ENCODE measurements at places on chromosomes 1 and 21.

DNA sequence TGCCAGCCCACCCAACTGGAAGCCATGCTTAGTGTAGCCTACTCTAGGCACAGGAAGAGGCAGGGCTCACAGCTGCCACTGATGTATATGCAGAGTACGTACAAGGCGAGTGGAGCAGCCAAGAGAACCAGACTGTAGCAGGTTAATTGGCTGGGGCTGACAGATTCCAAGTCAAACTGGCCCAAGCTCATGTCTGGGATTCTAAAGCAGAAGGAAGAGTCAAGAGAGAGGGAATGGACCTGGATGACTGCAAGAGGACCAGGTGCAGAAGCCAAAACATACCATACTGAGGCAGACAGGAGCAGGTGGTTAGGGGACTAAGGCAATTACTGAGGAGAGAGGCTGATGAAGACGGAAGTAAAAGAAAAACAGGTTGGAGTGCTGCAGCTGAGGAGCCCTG, 51.3 kb upstream of the LRRN2 start:
- no peak for DNase-seq

GRCh38 chr1:153745417-153745816, 17.6 kb downstream of the INTS3 start:
- no peak for DNase-seq

- DNase-seq: no peak
Measured at GRCh38 chr1:225678545-225678944, 25.6 kb upstream of the ENAH start.

DNA sequence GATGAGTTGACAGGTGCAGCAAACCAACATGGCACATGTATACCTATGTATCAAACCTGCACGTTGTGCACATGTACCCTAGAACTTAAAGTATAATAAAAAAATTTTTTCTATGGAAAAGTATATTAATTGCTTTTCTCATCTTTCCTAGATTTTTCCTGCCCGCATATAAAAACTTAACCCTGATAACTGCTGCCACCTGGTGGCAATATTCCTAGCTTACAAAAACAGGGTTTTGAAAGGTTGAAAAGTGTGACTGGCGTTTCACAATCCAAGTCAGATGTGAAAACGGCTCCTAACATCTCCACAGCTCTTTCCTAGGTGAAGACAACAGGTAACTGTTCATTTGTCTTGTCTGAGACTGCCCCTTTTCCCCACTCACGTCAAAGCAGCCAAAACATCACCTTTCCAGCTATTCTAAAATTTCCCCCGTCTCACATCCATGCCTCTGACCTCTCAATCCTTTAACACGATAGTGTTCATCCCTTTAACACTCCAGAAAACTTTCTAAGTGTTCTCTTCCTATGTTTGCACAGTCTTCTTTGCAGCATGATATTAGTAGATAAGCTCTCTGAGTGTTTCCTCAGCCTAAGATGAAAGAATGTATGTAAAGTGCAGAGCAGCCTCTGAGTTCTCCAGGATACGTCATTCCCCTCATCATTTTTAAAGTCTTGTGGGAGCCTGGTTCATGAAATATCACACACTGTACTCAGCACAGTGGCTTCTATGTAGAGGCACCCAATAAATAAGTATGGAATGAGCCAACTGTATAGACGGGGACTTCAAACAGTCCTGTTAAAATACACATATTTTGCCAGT, 27.5 kb downstream of the OVGP1 start:
- peak; percentile 16 for DNase-seq

- no peak for DNase-seq
Measured at GRCh38 chr1:217369996-217370551, 260.8 kb downstream of the GPATCH2 start.

DNA sequence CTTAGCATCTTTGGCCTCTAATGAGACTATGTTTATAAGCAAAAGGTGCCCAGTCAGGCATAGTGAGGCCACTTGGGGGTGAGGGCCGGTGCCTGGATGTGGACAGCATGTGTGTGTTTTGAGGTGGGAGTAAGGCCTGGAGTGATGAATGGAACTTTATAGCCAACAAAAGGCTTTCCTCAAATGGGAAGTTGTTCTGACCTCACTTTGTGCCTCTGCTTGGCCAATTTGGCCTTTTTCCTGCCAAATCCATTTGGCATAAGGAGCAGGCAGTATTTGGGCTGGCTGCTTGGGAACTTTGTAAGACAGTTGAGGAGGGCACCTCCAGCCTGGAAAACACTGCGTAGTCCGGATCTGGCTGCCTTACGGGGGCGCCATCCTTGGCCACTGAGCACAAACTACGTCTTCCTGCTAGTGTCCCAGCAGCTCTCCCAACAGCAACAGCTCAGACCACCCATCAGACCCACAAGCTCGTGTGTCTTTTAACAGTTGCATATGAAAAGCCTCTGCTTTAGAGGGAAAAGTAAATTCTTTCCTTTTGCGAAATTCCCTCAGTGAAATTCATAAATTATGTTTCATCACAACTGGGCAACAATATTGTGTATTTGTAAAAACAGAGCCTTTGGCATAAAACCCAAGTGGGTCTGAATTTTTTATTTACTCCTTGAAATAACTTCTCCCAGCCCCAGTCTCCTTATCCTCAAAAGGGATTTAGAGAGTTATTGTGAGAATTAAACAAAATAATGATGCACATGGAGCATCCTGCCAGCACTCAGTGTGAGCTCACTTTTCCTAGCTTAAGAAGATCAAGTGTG, 322.9 kb downstream of the DISC1 start:
- DNase-seq: no peak

GRCh38 chr1:215101511-215101910, 19.0 kb downstream of the KCNK2 start:
- no peak for DNase-seq

- DNase-seq: no peak
Measured at GRCh38 chr1:94334764-94335163, 83.4 kb upstream of the ABCD3 start.

DNA sequence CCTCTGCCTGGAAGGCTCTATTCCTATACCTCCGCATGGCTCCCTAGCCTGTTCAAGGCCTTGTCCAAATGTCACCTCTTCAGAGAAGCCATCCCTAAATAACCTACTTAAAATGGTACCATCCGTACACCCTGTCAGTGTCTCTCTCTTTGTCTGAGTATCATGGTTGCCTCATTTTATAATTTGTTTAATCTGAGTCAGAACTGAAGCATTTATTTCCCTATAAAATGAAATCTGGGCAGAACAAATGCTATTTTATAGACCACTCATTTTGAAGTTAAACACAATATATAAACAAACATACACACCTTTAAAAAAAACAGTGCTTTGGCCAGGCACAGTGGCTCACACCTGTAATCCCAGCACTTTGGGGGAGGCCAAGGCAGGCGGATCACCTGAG, 30.2 kb downstream of the RERE start:
- no peak for DNase-seq

DNA sequence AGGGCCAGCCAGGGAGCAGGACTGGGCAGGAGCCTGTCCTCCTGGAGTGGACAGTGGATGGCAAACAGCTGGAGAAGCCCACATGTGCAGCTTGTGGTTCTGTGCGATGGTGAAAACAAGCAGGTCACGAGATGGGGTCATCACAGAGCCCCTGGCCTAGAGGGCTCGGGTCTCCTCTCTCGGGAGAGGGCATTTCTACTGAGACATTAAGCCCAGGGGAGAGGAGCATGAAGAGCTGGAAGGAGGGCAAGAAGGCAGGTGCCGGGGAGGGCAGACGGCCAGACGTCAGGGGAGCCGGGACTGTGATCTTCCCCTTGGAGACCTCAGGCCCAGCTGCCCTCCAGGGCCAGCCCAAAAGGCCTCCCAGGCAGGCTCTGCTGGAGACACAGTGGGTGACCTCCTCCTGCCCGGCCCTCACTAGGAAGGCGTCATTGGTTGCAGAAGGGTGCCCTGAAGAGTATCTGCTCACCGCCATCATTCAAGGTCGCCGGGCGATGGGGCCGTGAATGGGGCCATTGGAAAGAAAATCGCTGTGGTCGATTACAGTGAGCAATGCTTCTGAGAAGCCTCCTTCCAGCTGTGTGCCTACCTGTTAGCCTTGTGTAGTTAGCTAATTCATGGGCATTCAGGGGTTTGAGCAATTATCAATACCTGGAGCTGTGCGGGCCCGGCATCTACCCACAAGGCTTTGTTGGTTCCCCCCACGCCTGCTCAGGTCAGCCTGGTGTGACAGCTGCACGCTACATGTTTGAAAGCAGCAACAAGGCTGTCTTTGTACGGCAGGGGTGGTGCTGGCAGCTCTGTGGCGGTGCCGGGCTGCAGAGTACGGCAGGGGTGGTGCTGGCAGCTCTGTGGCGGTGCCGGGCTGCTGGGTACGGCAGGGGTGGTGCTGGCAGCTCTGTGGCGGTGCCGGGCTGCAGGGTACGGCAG, 72.3 kb upstream of the ACTRT2 start:
- no peak for DNase-seq

DNA sequence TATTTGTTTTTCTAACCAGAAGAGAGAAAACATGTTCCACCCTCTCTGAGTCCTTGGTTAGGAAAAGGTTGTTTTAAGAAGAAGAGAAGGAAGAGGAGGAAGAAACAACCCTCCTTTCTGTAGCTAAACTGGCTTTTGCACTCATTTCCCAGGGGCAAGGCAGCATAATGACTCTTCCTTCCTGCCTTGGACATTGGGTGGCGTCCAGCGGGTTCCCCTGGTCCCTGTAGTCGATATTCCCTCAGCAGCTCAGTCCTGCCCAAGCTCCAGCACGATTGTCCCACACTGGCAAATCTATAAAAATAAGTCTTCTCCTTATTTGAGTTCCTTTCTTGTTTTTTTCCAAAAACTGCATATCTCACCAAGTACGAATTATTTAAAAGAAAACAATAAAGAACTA, 81.2 kb downstream of the TEX35 start:
- DNase-seq: no peak

DNA sequence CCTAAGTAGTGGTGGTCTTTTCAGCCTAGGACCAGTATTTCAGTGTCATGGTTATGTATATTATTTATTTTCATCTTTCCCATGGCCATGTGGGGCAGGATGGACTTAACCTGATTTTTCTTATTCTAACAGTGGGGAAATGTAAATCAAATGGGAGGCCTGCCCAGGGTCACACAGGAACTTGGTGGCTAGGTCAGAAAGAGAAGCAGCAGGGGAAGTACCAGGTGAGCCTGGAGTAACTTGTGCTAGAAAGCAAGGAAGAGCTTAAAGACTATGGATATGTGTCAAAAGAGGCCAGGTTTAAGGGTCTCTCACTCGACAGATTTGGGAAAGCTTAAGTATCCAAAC, 936 bp downstream of the ZFP69B start:
- DNase-seq: no peak

DNA sequence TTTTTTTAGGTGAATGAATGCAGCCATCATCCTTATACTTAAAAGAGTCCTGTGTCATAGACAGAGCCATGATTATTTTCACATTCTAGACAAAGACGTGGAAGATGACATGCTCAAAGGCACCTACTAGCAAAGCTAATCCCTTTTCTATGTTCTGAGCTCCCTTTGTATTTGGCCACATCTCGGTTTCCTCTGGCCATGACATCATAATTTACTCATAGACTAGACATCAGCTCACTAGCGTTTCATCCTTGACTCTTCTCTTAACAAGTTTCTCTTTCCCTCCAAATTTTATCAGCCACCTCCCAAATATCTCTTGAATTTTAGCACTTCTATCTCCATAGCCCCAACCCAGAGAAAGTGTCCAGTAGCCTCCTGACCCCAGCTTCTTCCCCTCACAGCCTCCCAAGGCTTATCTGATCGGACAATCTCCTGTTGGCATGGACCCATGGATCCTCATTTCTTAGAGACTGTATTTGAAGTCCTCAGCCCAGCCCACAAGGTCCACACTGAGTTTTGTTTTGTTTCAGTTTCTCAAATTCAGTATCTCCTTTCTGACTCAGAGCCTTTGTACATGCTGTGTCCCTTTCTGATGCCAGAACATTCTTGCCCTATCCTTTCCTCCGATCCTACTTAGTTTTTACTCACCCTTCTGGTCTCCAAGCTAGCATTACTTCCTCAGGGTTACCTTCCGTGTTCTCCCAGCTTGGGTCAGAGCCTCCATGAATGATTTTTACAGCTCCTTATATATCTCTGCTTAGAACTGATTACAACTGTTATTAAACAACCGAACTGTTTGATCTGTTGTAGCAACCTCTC, 33.0 kb upstream of the EPS8L3 start:
- no peak for DNase-seq

DNA sequence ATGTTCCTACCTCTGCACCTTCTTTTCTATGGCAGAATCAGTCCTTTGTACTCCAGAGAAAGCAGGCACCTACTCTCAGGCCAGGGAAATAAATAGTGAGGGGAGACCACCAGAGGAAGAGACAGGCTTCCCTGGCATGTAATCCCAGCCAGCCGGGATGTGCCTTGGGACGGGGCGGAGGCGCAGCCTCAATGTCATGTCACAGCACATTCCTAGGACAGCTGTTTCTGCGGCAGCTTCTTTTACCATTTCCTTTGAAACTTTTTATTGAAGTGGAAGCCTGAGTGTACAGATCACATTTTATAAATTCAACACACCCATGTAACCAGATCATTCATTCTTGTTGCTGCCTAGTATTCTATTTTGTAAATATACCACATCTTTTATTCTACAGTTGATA, 67.9 kb upstream of the ZNF326 start:
- DNase-seq: no peak

DNA sequence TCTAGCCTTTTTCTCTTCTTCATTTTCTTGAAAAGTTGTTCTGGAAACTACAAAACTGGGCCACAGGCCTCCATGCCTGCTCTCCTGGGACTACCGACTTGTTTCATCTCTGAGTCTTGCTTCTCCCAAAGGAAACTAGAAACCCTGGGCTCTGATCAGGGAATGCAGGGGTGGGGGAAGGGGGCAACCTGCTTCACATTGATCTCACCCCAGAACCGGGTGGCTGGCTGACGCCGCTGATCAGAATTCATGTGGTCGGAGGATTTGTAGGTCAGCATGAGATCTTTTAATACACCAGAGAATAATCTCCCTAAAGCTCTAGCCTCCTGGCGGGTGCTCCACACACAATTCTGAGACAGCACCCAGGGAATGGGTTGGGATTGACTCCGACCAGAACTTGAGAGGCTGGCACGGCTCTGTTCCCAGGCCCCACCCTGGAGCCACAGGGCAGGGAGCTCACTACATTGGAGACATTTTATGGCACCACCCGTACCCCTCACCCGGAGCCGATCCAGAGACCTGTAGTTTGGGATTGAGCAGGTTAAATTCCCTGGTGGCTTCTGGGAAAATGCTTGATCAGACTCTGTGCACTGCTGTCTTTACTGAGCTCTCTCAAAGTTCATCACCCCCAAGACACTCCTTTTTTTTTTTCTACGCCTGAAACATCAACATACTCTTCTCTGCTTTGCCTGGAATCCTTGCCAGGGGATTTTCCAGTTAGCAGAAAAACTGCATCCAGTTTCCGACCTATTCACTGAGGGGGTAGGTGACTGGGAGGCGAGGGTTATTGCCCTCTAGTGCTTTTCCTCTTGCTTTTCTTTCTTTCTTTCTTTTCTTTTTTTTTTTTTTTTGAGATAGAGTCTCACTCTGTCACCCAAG, 12.2 kb upstream of the ARHGEF10L start:
- peak; percentile 43 for DNase-seq

GRCh38 chr21:39183272-39184049, at the start of gene PSMG1:
PSMG1 (minus strand) TSS chr21:39183451; CDS start chr21:39183385, 66 bp downstream.
- peak; percentile 80 for DNase-seq

- DNase-seq: no peak
Measured at GRCh38 chr1:110067479-110067892, 3.0 kb downstream of the ALX3 start.

All from hepatic stellate cell (primary cell).